ENCODE measurements at places on chromosomes 16 and 17. TPM values are rescaled to one million over a fixed set of nuclear protein-coding genes. Genes with fewer than 3 reads are reported as not detected.
A peak's percentile ranks its signal among the peaks of the same experiment; 100 is the strongest.

Gene ALDH3A1
- total RNA-seq: 0.47 TPM

Gene CDYL2
- 1.0 TPM for total RNA-seq

Gene ABI3
- not detected for total RNA-seq

Gene CHAD
- total RNA-seq: not detected

Gene ASPA
- total RNA-seq: not detected

Gene COX6A2
- not detected for total RNA-seq

Gene COPZ2
- 1.2 TPM for total RNA-seq

DNA sequence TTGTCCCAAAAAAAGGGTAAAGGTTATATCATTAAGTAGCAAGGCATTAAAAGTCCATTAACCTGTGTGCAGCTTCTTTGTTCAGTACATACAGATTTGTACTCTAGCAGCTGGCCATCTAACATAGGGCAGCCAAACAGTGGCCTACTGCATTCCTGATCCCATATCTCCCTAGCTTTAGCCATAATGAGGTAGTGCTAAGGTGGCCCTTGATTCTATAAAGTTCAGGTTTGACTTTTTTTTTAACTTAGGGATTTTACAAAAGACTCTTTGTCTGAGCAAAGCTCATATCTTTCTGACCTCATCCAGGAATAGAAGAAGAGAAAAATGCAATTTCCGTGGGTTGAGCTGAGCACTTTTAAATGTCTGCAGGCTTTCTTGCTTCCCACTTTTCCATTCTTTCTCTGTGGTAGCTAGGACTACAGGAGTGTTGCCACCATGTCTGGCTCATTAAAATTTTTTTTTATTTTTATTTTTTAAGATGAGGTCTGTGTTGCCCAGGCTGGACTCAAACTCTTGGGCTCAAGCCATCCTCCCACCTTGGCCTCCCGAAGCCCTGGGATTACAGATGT, 19.5 kb upstream of the CDC6 start:
- H3K27me3 ChIP-seq: no peaks in the 10 kb centered on the region
- no peak overlapping the region for H3K27ac ChIP-seq
- H3K36me3 ChIP-seq: peaks cover 38% of the 10 kb centered on the region

- H3K27ac ChIP-seq: peak overlapping the region; percentile 63
- peaks cover 10% of the 10 kb centered on the region for H3K36me3 ChIP-seq
- H3K4me1 ChIP-seq: peaks cover 62% of the 10 kb centered on the region
- H3K4me3 ChIP-seq: peak overlapping the region; percentile 31
- no peaks in the 10 kb centered on the region for H3K27me3 ChIP-seq
Observed at GRCh38 chr17:75345514-75346167, 56.4 kb upstream of the SLC25A19 start.

- peaks cover 70% of the 10 kb centered on the region for H3K27me3 ChIP-seq
- no peak for DNase-seq
- H3K4me3 ChIP-seq: no peak overlapping the region
- H3K27ac ChIP-seq: no peak overlapping the region
Observed at GRCh38 chr17:36667922-36668321, 66.5 kb downstream of the MRM1 start.

DNA sequence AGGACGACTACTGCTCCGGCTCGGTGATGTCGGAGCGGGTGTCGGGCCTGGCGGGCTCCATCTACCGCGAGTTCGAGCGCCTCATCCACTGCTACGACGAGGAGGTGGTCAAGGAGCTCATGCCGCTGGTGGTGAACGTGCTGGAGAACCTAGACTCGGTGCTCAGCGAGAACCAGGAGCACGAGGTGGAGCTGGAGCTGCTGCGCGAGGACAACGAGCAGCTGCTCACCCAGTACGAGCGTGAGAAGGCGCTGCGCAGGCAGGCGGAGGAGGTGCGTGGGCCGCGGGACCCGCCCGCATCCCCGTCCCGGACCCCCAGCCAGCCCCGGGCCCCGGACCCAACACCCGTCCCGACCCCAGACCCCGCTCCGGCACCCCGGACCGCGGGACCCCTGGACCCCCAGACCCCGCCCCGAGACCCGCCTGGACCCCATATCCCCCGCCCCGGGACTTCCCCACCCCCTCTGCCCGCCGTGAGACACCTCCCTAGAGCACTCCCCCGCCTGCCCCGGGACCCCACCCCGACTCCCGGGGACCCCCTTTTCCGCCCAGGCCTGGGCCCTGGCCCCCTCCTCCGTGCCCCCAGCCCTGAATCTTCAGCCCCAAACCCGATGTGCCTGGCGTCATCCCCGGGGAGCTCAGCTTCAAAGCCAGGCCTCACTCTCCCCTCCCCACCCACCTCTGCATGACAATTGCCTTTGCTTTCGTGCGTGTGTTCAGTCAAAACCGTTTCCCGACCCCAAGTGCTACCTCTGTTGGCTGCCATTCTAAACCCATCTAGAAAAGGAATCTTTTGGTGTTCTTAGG, 594 bp downstream of the MAPK8IP3 start:
- H3K36me3 ChIP-seq: peaks cover 68% of the 10 kb centered on the region
- no peaks in the 10 kb centered on the region for H3K27me3 ChIP-seq
- H3K4me3 ChIP-seq: peak overlapping the region; percentile 90
- peak overlapping the region; percentile 97 for H3K27ac ChIP-seq
- no peak for DNase-seq
- peaks cover 10% of the 10 kb centered on the region for H3K4me1 ChIP-seq

GRCh38 chr17:51954232-51954765, 204.2 kb downstream of the CA10 start:
- H3K4me1 ChIP-seq: no peaks in the 10 kb centered on the region
- H3K27ac ChIP-seq: no peak overlapping the region
- H3K36me3 ChIP-seq: no peaks in the 10 kb centered on the region
- no peak for DNase-seq
- no peak overlapping the region for H3K4me3 ChIP-seq

GRCh38 chr17:76783146-76783545, 45.2 kb downstream of the MFSD11 start:
- H3K27ac ChIP-seq: no peak overlapping the region
- no peak overlapping the region for H3K4me3 ChIP-seq
- no peaks in the 10 kb centered on the region for H3K27me3 ChIP-seq
- H3K4me1 ChIP-seq: no peaks in the 10 kb centered on the region
- no peak for DNase-seq
- no peaks in the 10 kb centered on the region for H3K36me3 ChIP-seq

DNA sequence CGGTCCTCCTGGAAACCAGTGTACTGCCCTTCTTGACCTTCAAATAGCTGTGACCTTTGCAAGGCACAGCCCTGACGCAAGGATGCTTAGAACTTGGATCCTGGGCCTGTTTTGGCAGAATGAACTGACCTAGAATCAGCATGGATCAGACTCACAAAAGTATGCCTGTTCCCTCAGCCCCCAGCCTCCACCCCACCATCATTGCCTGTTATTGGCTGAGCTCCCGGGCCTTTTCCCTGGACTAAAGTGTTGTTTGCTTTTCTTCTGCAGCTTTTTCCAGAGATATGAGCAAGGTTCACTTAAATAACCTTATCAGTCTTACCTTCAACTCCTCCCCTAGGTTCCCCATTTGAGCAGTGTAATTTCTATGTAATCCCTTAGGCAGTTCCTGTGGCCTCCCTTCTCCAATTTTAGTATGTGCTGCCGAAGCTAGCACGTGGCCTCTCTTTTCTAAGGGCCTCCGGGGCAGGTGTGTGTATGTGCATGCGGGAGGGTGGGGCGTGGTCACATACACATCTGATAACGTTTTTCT, 347.4 kb downstream of the MAF start:
- H3K27me3 ChIP-seq: no peaks in the 10 kb centered on the region
- no peaks in the 10 kb centered on the region for H3K36me3 ChIP-seq
- DNase-seq: no peak
- H3K27ac ChIP-seq: no peak overlapping the region
- no peaks in the 10 kb centered on the region for H3K4me1 ChIP-seq
- H3K4me3 ChIP-seq: no peak overlapping the region

DNA sequence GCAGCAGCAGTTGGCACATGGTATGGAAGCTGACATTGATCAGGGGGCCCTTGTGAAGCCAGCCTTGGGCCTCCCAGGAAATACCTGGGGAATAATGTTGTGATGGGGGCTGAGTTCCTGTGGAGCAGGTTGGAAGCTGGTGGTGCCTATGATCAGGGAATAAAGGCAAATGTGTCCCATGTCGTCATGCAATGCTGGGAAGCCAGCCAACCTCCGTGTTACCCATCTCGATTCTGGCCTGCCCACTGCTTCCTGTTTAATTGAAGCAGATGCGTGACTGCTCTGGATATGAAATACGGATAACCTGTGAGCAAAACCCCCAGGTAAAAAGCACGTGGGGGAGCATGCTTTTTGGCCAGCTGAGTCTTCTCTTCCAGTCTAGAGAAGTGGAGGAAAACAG, 580.4 kb upstream of the HSBP1 start:
- H3K36me3 ChIP-seq: no peaks in the 10 kb centered on the region
- H3K4me3 ChIP-seq: no peak overlapping the region
- no peak overlapping the region for H3K27ac ChIP-seq
- H3K4me1 ChIP-seq: no peaks in the 10 kb centered on the region
- H3K27me3 ChIP-seq: no peaks in the 10 kb centered on the region
- DNase-seq: no peak

- peaks cover 67% of the 10 kb centered on the region for H3K36me3 ChIP-seq
- no peaks in the 10 kb centered on the region for H3K27me3 ChIP-seq
Observed at GRCh38 chr17:45155483-45155882, 6.2 kb upstream of the HEXIM2 start.

DNA sequence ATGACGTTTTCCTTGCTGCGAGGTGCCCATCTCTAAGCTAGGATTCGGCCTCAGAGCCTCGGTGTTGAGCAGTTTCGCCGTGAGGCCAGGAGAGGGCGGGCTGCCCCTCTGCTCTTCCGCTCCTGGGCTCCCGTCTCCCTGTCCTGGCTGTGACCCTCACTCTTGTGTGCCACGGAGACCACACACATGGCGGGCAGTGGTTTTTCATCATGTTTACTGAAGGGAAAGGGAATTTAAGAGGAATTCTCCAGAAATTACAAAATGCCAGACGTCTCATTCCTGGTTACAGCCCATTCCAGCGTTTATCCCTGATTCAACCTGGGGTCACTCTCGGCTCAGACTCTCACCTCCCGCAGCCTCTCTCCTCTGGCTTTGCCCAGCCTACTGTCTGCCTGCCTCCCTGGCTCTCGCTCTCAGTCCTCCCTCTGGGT, 96.8 kb upstream of the ELAC2 start:
- H3K27me3 ChIP-seq: no peaks in the 10 kb centered on the region
- H3K4me3 ChIP-seq: no peak overlapping the region
- H3K4me1 ChIP-seq: no peaks in the 10 kb centered on the region
- no peaks in the 10 kb centered on the region for H3K36me3 ChIP-seq
- no peak overlapping the region for H3K27ac ChIP-seq
- DNase-seq: no peak

GRCh38 chr16:61002479-61003204, 1033.6 kb downstream of the CDH8 start:
- H3K27me3 ChIP-seq: no peaks in the 10 kb centered on the region
- H3K36me3 ChIP-seq: no peaks in the 10 kb centered on the region
- H3K27ac ChIP-seq: no peak overlapping the region
- H3K4me1 ChIP-seq: no peaks in the 10 kb centered on the region
- H3K4me3 ChIP-seq: no peak overlapping the region
- no peak for DNase-seq

GRCh38 chr16:19213885-19214284, 45.8 kb downstream of the SYT17 start:
- H3K27ac ChIP-seq: no peak overlapping the region
- no peak for DNase-seq
- no peaks in the 10 kb centered on the region for H3K36me3 ChIP-seq
- H3K4me3 ChIP-seq: no peak overlapping the region
- H3K4me1 ChIP-seq: peaks cover 11% of the 10 kb centered on the region

GRCh38 chr17:50176559-50177357, 11.0 kb downstream of the SGCA start:
- no peak for DNase-seq
- no peak overlapping the region for H3K27ac ChIP-seq
- peaks cover 26% of the 10 kb centered on the region for H3K4me1 ChIP-seq
- no peak overlapping the region for H3K4me3 ChIP-seq

DNA sequence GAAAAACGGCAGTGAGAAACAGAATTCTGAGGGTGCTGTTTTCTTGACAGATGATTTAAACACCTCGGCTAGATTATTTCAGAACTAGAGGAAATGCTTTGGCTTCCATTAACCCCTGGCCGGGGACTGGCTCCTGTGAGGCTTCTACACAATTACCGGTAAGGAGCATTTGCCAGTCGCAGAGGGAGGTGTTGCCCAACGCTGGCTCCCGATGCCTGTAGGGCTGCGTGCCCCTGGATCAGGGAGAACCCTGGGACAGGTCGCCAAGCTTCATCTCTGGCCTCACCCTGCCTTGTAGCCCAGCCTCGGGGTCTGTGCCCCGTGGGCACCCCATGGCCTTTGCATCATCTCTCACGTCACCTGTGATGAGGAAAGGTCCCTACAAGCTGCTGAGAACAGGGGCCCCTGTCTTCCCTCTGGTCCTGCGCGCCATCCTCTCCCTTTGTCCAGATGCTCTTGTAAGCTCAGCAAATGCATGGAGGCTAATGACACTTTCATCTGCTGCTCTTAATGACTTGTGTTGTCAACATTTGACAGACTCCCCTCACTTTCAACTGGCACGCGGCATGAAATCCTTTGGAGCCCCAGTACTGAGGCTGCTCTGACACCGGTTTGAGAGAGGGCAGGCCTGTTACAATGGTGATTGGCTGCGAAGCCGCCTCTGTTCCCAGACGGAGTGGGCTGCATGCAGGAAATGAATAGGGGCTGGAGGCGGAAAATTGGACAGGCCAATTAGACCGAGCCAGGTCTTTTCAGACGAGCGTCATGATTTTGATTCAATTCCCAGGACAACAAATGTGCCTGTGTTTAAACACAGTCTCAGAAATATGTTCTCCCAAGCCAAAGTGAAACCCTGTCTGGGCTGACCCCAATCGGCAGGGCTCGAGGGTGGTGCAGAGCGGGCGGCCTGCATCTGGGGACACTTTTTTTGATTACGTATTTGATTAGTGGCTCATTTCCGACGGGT, 85.5 kb upstream of the DOC2B start:
- no peak for DNase-seq
- no peak overlapping the region for H3K4me3 ChIP-seq
- H3K36me3 ChIP-seq: no peaks in the 10 kb centered on the region
- no peak overlapping the region for H3K27ac ChIP-seq
- H3K4me1 ChIP-seq: no peaks in the 10 kb centered on the region

DNA sequence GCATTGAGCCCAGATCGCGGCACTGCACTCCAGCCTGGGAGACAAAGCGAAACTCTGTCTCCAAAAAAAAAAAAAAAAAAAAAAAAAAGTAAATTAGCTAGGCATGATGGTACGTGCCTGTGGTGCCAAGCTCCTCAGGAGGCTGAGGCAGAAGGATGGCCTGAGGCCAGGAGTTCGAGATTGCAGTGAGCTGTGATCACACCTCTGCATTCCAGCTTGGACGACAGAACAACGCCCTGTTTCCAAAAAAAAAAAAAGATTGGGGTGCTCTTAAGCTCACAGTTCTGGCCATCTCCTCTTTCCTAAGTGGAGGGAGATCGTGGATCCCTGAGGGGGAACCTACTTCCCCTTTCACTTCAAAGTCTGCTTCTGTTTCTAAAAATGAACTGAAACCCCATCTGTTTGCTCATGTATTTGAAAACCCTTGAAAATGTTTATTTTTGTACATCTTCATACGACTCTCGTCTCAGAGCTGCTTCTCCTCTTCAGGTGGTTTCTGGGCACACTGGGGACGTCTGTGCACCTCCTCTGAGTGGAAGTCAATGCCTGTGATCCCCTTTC, 138.8 kb downstream of the PRKCA start:
- H3K27ac ChIP-seq: no peak overlapping the region
- DNase-seq: no peak
- H3K4me1 ChIP-seq: peaks cover 23% of the 10 kb centered on the region
- H3K4me3 ChIP-seq: no peak overlapping the region
